ENCODE measurements at places on chromosomes 1 and 21.
A peak's percentile ranks its signal among the peaks of the same experiment; 100 is the strongest.

- no peak for DNase-seq
Measured at GRCh38 chr1:114224196-114224907, 70.7 kb upstream of the SYT6 start.

DNA sequence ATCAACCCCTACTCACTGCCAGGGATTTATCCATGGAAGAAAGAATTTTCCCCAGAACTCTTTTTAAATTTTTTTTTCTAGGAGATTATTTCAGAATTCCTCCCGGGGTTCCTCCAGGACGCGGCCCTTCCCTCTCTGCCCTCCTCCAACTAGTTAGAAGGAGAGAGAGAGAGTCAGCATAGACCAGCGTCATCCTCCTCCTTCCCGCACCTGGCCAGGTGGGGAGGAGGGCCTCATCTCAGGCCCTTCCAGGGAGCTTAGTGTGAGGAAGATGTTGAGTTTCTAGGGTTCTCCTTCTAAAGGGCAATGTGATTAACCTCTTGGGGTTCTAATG, 63.6 kb downstream of the CDK18 start:
- no peak for DNase-seq

- no peak for DNase-seq
Measured at GRCh38 chr1:232033285-232033684, 406.7 kb downstream of the DISC1 start.

- DNase-seq = no peak
Measured at GRCh38 chr1:240343966-240344365, 252.3 kb downstream of the FMN2 start.

DNA sequence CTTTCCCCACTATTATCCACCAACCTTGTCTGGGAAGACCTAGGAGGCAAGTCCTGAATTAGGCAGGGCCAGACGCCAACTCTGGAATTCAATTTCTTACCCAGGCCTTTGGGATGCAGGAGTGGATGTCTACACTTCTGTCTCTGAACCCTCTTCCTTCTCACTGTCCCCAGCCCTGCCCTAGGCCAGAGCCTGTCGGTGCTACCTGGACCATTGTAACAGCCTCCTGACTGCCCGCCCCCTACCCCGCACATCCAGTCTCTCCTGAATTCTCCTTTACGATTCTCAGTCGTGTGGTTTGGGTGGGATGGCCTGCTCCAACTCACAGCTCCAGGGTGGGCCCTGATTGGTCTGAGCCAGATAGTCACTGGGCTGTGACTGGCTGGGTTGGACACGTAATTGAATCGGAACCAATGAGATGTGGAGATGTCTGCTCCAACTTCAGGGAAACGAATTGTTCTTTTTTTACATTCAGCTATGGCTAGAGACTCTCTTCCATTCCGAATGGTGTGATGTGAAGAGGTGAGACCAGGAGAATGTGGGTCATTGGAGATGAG, 304.6 kb downstream of the PTPRU start:
- no peak for DNase-seq

- no peak for DNase-seq
Measured at GRCh38 chr1:32023351-32023750, 9.7 kb downstream of the KHDRBS1 start.

GRCh38 chr1:7405844-7406500, 365.1 kb upstream of the VAMP3 start:
- DNase-seq = no peak

DNA sequence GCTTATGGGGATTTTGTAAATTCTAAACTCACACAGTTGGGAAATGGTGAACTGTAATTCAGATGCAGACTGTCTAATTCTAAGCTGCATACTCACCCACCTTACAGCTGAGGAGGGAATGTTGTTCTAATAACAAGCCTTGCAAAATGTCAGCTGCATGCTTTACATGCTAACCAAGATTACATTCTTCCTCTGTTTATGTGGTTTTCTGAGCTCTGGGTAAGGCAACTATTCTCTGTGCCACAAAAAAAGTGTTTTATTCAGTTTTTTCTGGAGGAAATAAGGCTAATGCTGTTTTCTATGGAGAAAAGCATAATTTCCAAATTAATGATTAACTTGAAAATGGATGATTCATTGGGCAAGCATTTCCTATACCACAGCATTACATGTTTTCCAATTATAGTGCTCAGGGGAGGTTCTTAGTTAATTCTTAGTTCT, 64.9 kb downstream of the RGS13 start:
- DNase-seq = no peak

- DNase-seq = no peak
Measured at GRCh38 chr1:92118826-92119225, 38.7 kb downstream of the BTBD8 start.

DNA sequence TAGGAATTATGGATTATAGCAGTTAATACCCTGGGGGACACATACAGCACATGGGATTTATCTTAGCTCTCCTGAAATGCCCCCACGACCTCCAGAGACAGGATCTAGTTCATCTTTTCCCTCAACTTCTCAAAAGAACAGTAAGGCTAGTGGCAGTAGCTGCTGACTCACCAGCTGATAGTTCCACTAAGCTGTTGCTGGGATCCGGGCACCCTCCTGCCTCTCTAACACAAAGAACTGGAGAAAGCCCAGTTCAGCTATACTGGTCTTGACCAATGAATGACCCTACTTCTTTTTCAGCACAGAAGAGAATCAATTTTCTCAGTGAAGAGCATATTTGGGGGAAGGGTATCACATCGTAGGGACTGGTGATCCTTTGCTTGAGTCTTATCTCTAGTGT, 84.1 kb downstream of the PGBD5 start:
- DNase-seq = no peak

GRCh38 chr1:19582318-19582717, 61.8 kb upstream of the NBL1 start:
- peak; percentile 62 for DNase-seq

GRCh38 chr1:30923597-30923996, 15.0 kb upstream of the SDC3 start:
- DNase-seq = no peak

DNA sequence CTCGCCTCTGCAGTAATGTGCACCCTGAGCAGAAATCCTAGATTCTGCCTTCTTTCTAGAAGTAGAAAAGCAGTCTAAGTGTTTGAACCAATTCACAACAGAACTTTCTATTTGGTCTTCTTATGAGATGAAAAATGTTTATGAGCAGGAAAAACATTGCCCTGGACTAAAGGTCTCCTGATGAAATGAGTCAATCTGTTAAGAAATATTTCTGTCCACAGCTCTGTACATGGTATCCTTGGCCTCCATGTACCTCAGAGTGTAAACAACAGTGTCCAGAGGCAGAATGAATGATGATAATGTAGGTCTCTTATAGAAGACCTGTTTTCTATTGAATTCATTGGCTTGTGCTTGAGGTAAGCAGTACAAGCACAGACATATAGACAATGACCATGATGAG, 6.2 kb upstream of the APCS start:
- DNase-seq = no peak

DNA sequence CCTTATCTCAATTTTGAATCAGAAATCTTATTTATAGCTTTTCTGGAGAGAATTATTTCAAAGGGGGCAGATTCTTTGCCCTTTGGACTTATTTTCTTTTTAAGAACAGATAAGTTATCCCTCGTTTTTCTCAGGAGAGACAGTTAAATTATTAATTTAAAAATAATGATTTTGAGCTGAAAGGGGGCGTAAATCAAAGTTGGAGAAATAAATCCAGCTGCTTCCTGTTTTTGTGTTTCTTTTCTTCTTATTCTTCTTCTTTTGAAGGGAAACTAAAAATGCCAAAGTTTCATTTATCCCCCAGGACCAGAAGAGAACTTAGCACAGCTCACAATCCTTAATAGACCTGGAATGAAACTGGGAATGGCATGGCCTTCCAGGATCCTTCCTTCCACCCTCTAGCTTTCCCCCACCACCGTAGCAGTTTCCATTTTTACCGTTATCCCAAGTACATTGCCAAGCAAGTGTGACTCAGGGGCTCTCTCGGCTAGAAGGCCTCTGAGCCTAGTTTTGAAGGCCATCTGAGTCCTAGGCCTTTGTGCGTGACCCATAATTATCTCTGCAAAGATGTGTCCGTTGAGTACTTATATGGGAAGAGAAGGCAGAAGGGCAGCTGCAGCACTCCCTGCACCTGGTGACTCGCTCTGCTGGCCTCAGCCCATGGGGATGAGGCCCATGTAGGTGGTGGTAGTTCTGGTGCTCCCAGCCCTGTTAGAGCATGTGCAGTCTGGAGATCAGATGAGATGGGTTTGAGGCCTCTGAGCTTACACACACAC, 181.7 kb downstream of the ROR1 start:
- DNase-seq = no peak

- DNase-seq = no peak
Measured at GRCh38 chr1:20708891-20709290, 8.9 kb downstream of the KIF17 start.

DNA sequence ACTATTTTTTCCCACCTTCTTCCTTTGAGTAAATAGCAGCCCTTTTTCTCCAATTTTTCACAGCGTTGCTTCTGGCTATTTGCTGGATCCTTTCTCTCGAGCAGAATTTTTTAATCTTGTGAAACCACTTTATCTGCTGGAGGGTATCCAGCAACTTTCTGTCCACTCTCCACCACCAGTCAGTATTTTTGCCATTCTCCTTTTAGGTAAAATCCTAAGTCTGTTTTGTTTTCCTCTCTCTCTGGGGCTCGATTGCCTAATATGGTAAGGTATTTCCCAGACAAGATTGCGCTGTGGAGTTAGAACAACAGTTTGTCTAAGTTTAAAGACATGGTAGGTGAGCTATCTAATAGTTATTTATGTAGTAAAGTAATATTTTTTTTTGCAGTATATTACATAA, 156.9 kb downstream of the PPP1R12B start:
- no peak for DNase-seq

GRCh38 chr1:236311040-236311439, 29.3 kb upstream of the ERO1B start:
- no peak for DNase-seq

DNA sequence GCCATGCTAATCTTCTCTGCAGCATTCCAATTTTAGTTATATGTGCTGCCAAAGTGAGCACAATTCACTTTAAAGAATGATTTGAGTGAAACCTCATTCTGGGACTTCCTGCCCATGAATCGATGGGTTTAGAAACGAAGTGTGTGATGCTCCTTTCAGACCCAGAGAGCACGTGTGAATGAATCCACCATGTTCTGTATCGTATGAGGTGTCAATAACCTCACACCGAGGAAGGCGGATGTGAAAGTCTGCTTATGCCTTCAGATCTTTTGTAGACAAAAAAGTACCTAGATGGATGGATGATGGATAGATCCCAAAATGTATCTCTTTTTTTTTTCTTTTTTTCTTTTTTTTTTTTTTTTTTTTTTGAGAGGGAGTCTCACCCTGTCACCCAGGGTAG, 13.8 kb downstream of the UBASH3A start:
- DNase-seq = no peak

GRCh38 chr21:34020983-34021553, 52.3 kb upstream of the MRPS6 start:
- no peak for DNase-seq

- DNase-seq = no peak
Measured at GRCh38 chr21:40244981-40245380, 377.7 kb downstream of the PCP4 start.

DNA sequence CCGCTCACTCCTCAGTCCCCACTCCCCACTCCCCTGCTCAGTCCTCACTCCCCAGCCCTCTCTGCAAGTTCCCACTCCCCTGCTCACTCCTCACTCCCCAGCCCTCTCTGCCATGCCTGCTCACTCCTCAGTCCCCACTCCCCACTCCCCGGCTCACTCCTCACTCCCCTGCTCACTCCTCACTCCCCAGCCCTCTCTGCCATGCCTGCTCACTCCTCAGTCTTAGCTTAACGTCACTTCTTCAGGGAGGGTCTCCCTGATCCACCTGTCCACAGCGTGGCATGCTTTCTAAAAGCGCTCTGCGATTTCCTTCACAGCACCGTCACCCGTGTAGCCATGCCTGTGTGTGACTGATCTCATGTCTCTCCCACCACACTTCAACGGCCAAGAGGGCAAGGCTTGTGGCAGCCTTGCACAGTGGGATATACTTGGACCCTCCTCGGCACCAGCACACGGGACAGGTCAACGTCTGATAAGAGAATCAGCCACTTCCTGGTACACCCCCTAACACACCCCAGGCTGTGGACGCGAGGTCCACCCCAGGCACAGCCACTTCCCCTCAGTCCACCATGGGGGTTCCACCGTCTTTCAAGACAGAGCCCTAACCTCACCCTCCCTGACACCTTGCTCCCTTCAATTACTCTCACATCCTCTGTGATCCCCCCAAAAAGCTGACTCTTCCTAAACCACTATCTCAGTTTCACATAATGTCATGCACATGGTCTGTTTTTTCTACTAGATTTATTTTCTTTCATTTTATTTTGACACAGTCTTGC, 14.0 kb downstream of the PRDM15 start:
- no peak for DNase-seq

- no peak for DNase-seq
Measured at GRCh38 chr1:170680428-170680827, 16.5 kb downstream of the PRRX1 start.

GRCh38 chr1:36520056-36520455, 37.3 kb upstream of the CSF3R start:
- no peak for DNase-seq

- DNase-seq = peak; percentile 78
Measured at GRCh38 chr1:234963180-234963903, 165.3 kb downstream of the TOMM20 start.

DNA sequence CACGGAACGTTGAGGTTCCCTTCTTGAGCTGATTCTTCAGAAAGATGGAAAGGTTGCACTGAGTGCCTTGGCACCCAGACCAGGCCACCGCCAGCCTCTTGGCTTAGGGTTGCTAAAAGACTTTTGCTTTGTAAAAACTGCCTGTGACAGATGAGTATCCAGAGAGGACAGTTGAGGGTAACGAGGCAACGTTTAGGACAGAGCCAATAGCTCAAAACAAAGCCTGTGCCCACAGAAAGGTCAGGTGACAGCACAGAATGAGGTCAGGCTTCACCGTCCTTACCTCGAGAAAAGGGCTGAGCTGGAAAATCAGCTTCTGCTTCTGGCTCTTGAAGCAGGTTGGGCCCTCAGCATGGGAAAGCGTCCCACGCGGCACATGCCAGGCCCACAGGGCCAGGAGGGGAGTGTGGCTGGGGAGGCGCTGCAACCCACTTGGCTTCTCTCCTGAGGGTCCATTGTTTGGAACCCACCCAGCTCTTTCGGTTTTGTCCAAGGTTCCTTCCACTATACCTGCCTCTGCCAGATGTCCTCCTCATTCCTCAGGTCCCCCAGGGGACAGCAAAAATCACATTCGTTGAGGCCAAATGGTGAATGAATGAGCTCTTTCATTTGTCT, 55.5 kb downstream of the SCCPDH start:
- no peak for DNase-seq

All from activated T-helper 1 cell treated with anti-CD3 and anti-CD28 coated beads, Interleukin-2, amount 50 U/mL, for 16 hours (primary cell).